Cortex of kidney (tissue), 1 donor: ENCODE measurements at places on chromosomes 6 and 20.

GRCh38 chr20:15799871-15800270, 773.4 kb downstream of the KIF16B start:
- DNase-seq, result no peak

DNA sequence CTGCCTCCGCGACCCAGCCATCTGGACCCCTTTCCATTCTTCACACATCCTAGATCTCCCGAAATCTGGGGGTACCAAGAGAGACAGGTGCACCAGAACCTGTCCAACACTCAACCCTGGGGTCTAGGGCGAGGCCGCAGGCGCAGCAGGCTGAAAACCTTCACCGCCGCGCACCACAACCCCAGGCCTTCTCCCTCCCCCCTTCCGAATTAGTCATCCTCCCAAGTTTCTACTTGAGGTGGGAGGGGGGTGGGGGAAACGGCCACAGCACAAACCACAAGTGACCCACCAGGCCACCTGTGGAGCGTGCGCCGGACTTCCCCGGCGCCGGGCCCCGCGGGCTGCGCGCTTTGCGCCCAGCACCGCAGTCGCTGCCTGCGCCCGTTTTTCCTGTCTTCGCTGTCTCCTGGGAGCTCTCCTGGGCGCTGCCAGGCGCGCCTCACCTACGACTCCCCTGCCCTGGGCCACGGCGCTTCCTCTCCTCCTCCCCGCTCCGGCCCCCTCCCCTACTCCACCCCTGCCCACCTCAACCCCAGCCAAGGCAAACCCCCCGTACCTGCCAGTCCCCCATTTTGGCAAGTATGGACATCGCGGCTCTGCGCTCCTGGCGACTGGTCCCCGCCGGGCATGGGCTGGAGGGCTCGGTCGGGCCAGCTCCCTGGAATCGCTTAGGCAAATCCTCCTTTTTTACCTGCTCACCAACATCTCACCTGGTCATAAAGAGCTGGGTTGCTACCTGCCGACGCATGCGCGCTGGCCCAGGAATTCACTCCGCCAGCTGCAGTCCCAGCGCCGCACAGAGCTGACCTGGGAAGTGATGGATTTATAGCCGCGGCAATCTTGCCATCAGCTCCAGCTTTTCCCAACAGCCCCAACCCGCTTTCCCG, 4.2 kb upstream of the TFAP2A start:
- DNase-seq, result no peak

DNA sequence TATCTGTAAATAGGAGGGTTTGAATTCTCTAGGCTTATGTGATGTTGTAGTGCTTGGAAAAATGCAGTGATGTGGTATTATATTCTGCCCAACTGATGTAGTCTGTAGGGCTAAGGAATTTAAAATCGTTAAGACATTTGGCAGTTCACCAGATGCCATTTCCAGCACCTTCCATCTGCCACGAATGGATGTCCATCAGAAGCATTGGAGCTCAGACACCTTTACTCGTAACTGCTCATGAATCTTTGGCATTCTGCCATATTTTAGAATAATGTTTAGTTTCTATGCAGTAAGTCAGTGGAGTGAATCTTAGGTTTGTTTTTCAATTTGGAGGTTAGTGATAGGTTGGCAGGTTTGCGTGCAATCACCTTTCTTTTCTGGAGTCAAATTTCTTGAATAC, 2.4 kb upstream of the SYTL3 start:
- DNase-seq, result no peak

DNA sequence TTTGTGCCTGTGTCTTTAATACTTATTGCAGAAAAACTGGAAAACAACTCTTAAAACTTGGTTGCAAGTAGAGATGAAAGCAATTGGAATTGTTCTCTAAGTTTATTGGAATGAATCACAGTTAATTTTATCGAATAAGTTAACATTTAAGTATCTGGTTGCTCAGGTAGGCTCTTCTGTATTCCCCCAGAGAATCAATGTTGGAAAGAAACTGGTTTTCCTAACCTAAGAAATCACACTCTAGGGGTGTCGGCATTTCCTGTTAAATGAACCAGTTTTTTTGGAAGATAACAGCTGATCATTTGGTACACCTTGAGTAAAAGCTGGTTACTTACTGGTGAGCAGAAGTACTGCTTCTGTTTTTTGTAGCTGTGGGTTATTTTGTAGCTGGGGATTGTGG, 5.2 kb downstream of the TFAP2C start:
- DNase-seq, result no peak

DNA sequence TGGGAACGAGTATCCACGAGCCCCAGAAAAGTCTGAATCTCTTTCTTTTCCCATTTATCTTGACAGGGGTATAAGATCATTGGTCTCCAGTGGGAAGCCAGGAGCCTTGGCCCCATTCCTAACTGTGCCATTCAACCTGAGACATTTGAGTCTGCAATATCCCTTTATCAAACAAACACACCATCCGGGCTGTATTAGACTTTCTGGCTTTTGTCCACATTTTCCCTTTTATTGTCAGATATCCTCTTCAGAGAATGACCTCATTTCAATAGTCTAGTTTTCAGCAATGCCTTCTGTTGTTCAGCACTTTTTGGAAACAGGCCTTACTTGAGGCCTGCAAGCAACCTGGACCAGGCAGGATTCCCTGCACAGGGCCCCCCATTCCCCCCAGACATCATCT, 15.7 kb downstream of the BPIFA1 start:
- DNase-seq, result no peak

DNA sequence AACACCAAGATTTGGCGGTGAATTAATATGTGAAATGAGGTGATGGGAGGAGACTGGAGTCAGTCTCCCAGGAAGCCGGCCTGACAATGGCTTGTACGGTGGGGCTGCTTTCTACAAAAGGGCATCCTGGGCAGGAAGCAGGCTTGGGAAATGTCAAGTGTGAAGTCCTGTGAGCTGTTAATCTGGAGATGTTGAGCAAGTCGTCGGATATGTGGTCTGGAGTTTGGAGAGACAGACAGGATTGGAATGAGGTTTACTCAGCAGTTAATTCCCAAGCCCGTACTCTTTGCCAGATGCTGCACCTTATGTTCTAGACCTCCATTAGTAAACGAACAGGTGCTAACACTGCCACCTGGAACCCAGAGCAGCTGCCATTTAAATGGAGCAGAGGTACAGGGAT, 107.7 kb upstream of the FOXC1 start:
- no peak for DNase-seq

DNA sequence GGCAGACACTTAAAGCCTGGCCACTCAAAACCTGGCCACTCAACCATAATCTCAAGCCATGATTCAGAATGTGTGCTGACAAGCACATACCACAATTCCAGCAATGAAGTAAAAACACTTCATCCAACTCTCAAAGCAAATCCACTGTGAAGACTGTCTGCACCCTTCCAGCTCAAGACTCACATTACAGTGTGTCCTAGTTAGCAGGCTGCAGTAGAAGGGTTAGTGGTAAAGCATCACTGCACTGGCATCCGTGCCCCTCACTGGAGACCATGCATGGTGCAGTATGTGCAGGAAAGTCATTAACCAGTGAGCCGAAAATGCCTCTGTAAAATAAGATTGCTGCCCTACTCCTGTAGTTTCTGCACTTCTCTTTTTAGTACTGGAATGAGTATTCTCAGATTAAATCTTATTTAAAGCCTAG, 43.4 kb downstream of the SLC23A2 start:
- DNase-seq, result no peak

DNA sequence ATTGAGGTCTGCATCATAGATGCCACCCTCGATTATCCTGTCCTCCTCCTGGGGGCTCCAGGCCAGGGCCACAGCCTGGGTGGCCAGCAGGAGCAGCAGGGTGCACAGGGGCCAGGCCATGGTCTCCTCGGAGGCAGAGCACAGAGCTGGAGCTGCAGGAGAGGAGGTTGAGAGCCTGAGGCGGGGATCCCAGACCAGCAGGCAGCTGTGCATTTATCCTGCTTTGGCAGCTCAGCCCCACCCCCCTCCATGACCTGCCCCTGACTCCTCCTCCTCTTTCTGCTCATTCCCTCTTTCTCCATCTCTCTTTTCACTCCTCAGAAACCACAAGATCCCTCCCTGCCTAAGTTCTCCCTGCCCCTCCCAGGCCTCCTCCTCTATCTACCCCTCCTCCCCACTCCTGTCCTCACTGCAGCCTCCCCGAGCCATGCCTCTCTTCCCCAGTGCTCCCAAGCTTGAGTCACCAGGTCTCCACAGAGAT, at the start of gene CST2:
Gene CST2, minus strand, starts transcription at position 189 of the 481 bp plus-strand sequence. Its CDS starts 69 bp downstream, at position 120.
- no peak for DNase-seq

- DNase-seq, result no peak
These were observed 26.4 kb upstream of the PHACTR3 start for GRCh38 chr20:59577809-59578435.

DNA sequence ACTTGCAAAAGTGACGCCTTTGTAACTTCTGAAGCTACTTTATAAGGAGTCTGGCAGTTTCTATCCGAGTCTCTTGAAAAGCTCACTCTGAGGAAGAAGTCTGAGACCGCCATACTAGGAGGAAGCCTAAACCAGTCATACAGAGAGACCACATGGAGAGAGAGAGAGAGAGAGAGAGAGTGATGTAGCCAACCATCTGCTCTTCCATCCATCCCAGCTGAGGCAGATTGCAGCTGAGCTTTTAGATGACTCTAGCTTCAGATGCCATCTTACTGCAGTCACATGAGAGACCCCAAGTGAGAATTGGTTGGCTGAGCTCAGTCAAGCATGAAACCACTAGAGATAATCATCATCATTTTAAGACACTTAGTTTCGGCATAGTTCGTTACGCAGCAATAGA, 15.0 kb upstream of the DTNBP1 start:
- DNase-seq, result no peak

DNA sequence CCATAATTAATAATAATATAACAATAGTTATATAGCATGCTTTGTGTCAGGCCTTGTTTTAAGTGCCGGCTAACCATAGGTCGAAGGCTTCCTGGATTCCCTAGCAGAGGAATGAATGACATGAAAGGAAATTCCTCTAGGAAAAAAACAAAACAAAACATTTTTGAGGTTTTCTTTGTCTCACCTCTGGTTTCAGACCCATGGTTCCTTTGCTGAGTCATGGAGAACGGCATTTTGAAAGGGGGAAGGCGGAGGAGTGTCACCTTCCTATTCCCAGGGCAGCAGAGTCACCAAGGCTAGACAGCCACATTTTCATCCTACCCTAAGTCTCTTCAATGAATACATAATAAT, 25.3 kb upstream of the CCND3 start:
- DNase-seq, result no peak

- no peak for DNase-seq
These were observed 69.5 kb downstream of the CYP39A1 start for GRCh38 chr6:46583081-46583480.

DNA sequence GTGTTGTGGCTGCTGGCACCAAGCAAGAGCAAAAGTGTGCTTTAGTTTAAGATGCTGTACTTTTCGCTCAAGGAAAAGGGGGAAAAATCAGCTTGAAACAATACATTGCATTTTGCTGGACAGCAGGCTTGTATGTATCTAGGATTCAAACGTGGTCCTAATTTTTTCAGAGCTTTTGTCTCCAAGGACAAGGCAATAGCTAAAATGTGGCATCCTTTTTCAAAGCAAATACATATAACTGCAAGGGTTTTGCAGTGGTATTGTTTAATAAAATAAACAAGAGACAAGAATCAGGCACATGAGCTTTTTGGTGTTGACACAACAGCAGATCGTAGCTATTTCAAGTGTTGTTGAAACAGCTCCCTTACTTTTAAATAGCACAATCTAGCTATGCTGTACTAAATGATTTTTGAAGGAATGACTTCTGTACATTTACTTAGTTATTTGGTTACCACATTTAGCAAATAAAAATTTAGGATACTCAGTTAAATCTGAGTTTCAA, 137.0 kb upstream of the HEY2 start:
- DNase-seq, result no peak

GRCh38 chr6:99901596-99902384, 92.2 kb downstream of the MCHR2 start:
- no peak for DNase-seq

- no peak for DNase-seq
These were observed 12.0 kb downstream of the MDN1 start for GRCh38 chr6:89807581-89807980.

GRCh38 chr6:50820869-50821264, 2.2 kb downstream of the TFAP2B start:
- DNase-seq, result no peak

DNA sequence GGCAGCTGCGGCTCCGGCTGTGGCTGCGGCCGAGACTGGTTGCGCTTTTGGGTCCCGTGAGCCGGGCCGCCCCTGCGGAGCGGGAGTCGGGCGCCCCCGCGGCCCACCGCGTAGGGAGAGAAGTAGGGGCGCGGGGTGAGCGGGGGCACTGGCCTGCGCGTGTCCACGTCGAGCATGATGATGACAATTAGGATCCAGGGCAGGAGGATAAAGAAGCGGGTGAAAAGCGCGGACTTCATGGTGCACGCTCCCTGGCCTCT, 739 bp downstream of the B3GAT2 start:
- DNase-seq, result no peak

DNA sequence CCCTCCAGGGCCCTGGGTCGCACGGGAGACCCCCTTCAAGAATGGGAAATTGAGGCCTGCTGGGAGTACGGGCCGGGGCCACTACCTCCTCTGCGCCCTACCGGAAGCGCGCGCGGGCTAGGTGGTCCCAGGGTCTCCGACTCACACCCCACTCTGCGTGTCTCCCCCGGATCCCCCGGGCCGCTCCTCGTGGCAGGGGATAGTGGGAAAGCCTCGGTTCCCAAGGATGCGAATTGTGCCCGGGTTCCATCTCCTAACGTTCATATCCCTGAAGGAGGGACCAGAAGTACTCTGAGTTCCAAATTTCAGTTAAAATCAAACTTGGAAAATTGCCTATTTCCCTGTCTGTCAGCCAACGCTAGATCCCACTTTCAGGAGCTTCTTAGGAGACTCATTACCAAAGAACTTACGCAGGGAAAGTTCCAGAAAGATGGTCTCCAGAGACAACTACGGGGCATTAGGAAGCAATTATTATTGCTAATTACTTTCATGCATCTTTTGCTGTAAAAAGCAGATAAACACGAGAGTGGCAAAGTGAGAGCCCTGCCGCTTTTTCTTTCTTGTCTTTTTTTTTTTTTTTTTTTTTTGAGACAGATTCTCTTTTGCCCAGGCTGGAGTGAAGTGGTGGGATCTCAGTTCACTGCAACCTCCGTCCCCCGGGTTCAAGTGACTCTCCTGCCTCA, 858 bp downstream of the FAM83D start:
- no peak for DNase-seq

DNA sequence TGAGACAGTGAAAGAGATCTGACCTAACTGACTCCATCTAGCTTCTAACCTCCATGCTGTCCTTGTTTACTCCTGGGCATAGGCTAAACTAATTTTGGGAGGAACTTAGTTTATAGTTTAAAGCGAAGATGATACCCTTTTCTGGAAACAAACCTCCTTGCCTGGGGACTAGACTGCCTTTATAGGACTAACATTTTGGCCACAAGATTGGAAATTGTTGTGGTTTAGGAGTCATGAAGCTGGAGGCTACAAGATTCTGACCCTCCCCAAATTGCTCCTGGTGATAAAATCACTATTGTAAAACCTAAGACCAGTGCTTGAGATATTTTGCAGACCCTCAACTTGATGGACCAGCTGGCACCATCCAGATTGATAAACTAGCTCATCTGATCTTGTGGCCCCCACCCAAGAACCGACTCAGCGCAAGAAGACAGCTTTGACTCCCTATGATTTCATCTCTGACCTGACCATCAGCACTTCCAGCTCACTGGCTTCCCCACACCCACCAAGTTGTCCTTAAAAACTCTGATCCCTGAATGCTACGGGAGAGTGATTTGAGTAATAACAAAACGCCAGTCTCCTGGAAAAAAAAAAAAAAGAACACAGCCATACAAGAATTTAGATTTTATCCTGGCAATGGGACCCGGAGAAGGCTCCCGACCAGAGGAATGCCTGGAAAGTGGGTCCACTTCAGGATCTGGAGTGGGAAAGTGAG, 63.0 kb downstream of the ABHD12 start:
- DNase-seq, result no peak

GRCh38 chr6:38508286-38508685, 131.4 kb downstream of the BTBD9 start:
- no peak for DNase-seq

GRCh38 chr6:125950293-125950692, 6.3 kb upstream of the HINT3 start:
- DNase-seq, result no peak
